ENCODE measurements at places on chromosomes 5 and 9. TPM values are rescaled to one million over a fixed set of nuclear protein-coding genes. Genes with fewer than 3 reads are reported as not detected.

- peak; percentile 32 for DNase-seq
Measured at GRCh38 chr5:96220610-96221390, 212.2 kb downstream of the PCSK1 start.

The PCDHB13 gene
- 0.32 TPM for total RNA-seq

The GPR151 gene
- total RNA-seq: not detected

DNA sequence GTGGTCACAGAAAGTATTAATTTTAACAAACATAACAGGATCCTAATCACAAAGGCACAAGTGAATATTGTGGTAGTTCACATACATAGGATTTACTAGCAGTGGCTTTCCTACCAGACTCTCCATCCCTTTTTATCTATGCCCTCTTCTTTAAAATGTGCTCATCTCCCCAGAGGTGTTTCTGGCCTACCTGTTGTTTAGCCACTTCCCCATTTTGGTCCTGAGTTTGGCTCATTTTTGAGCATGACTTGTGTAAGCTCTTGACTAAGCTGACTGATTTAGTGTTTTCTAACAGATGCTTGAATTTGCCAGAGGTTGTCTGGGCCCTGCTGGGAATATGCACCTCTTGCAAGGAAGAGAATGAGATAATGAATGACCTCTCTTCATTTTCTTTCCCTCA, 517.7 kb upstream of the CLINT1 start:
- no peak for DNase-seq

- no peak for DNase-seq
Measured at GRCh38 chr5:131357739-131358561, 94.1 kb downstream of the CDC42SE2 start.

GRCh38 chr9:96644137-96644536, 11.0 kb downstream of the PRXL2C start:
- DNase-seq: no peak

The GABRP gene
- not detected for total RNA-seq

The PCDHGA11 gene
- total RNA-seq: 11.0 TPM
